ENCODE measurements at places on chromosomes 6 and 20.

DNA sequence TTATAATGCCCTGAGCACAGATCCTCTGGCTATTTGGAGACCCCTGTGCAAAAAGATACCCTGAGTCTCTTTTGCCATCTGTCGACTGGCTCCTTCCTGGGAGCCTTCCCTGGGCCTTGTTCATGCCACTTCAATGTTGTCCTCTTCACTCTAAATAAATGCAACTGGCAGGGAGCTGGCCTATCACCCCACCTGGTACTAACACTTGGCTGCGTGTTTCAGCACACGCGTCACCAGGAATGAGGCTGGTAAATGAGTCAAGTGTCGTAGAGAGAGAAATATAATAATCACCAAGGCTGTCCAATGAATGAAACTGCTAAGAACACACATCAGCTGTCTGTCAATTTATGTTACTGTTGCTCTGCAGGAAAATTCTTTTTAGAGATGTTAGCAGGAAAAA is 374.6 kb upstream of the JARID2 start:
- DNase-seq, result no peak

DNA sequence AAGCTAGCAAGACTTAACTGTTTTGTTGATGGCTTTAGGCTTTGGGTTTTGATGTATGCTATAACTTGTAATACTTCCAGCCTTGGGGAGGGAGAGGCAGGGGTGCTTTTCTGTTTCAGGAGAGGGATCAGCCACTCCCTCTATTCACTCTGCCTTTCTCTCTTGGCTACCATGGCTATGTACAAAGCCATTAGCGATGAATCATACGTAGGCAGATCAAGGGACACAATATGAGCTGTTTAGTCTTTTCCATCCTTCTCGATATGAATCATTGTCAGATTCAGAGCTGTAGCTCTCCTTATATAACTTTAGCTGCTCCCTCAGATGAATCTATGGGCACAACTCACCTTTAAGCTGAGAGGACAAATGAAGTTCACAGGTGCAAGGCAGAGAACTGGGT is 230.6 kb downstream of the TSHZ2 start:
- no peak for DNase-seq

- no peak for DNase-seq
Observed at GRCh38 chr6:102717737-102718456, 1324.4 kb downstream of the GRIK2 start.

- DNase-seq, result no peak
Observed at GRCh38 chr6:118317581-118318563, 230.2 kb upstream of the PLN start.

- DNase-seq, result no peak
Observed at GRCh38 chr6:128068119-128068479, 167.2 kb upstream of the THEMIS start.

DNA sequence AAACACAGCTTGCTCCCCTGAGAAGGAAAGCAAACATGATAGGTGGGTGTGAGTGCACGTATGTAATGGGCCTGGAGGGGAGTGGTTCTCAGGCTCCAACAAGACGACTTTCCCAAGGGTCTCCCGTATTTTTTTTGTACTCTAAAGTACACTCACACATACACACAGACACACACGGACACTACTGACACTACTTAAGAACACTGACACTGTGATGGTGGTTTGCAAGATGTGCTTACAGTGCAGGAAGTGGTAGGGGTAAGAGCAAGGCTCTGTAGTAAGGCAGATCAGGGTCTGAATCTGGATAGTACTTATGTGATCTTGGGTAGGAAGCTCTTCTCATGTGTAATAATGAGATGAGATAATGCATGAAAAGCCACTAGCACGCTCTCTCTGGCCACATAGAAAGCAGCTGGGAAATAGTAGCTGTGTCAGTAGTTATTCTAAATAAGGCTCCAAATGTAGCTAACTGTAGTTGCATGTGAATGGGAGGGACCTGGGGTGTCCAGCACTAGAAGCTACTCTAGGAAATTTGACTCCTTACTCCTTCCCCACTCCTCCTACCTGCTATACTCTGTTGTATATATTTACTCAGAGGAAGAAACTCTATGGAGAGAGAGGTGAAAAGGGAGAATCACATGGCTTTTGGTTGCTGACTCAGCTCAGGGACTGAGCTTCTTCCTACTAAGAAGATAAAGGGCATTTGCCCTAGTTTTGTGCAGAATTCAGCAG is 8.4 kb upstream of the ZBTB24 start:
- DNase-seq, result no peak

- no peak for DNase-seq
Observed at GRCh38 chr6:148157841-148158240, 184.8 kb upstream of the SASH1 start.

GRCh38 chr20:23414526-23415188 is 6.6 kb downstream of the NAPB start:
- no peak for DNase-seq

GRCh38 chr20:49231471-49231870 is 12.3 kb downstream of the DDX27 start:
- DNase-seq, result no peak

- DNase-seq, result no peak
Observed at GRCh38 chr6:19736066-19736465, 101.1 kb upstream of the ID4 start.

DNA sequence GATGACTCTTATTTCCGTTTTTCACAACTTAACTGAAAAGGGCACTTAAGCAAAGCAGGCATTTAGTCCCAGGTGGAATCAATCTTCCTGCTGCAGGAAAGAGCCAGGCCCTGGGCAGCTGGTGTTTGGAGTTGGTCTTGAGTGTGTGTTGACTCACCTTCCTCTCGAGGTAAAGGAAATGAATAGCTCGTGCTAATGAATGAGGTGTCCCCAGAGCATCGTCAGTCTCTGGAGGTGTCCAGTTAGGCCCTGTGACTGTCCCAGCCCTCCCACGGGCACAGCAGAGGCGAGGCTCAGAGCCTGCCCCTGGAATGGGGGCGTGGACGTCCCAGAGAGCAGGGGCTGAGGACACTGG is 277.7 kb downstream of the NRN1 start:
- no peak for DNase-seq

DNA sequence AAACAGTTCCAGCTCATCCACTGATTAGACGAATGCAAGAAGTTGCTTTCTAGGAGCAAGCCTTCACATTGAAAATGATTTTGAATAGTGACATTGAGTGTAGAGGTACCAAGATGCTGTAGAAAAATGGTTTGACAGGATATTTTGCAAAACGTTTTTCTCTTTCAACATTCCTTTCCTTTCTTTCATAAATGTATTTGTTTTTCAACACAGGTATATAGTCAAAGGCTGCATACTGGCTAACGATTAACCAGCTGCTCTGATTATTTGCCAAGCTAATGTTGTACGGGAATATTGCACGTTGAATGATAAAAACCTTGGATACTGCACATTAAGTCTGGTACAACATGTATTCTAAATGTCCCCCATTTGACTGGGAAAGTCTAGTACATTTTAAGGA is 78.8 kb upstream of the TENT5A start:
- DNase-seq, result no peak

GRCh38 chr6:86723729-86724128 is 213.6 kb upstream of the HTR1E start:
- no peak for DNase-seq

DNA sequence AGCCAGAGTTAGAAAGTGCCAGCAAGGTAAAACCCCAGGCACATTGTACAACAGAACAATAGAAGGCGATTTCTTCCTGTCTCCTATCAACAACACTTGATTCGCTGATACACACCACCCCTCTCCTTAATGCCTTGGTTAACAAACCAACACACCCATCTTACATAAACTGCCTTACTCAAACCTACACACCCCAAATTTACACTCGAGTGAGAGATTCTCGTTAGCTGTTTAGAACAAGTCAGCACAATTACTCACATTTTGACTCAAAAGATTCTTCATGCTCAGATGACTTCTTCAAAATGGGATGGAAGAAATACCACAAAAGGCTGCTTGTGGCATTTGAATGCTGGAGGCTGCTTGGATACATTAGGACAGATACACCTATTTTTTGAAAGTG is 80.0 kb upstream of the FOXQ1 start:
- DNase-seq, result no peak

DNA sequence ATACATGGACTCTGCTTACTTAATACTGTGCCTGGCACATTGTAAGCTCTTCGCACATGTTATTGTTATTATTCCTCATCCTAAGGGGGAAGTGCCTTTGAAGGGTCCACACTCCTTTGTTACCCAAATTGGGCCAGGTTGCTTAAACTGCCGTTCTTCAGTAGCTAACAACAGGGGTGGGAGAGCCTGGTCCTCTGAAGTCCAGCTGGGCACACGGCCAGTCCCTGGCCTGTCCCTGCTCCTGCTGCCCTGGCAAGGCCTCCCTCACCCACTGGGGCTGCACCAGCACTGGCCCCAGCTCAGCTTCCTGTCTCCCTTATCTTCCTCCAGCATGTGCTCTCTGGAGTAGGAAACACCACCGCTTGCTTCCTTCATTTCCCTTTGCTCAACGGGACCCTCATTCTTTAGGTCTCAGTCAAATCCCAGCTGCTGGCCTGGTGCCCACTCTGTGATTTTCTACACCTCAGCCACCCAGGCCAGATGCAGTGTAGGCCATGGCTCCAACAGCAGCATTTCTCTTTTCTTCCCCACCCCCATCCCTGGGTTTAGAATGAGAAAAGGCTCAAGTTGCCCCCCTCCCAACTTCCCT is 5.5 kb upstream of the PROCR start:
- DNase-seq, result no peak

- DNase-seq, result no peak
Observed at GRCh38 chr6:51349857-51350256, 531.2 kb downstream of the TFAP2B start.

GRCh38 chr6:52352239-52353018 is 9.5 kb upstream of the PAQR8 start:
- DNase-seq, result no peak

DNA sequence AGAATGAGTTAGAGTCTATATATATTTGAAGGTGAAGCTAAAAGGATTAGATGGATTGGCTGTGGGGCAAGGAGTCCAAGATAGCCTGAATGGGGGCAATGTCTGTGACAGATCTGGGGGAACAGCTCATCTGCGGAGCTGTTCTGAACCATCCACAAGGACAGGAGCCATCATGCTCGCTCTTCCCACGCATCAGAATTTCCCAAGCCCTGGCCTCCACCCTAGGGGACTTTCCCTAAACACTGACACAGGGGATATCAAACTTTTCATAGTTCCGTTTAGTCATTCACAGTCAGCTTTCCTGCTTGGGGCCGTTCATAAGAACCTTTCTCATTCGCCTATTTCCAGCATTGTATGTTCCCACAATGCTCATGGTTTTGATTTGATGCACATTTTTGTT is 37.6 kb upstream of the CCN6 start:
- no peak for DNase-seq

- no peak for DNase-seq
Observed at GRCh38 chr20:54140067-54140466, 33.7 kb downstream of the CYP24A1 start.

- DNase-seq, result no peak
Observed at GRCh38 chr20:40262219-40262618, 426.8 kb downstream of the MAFB start.

DNA sequence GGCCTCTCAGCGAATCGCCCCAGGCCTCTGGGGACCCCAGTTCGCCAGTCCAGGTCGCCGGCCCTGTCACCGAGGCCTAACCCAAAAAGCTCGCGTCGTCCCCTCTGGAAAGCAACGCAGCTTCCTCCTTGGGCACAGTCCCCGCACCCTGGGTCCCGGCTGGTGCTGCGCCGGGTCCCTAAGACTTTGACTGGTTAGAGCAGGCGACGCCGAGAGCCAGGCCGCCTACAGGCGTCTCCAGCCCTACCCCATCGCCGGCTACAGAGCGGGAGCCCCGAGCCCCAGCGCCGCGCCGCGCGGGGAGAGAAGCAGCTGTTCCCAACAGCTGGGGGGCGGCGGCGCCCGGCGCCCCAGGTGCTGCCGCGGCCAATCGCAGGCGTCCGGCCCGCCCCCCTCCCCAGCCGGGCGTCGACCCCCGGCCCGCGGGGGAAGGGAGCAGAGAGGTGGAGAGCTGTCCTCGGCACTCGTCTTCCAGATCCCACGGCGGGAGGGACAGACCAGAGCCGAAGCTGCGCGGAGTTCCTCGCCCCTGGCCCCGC is 540 bp upstream of the RBM24 start:
- DNase-seq, result no peak

DNA sequence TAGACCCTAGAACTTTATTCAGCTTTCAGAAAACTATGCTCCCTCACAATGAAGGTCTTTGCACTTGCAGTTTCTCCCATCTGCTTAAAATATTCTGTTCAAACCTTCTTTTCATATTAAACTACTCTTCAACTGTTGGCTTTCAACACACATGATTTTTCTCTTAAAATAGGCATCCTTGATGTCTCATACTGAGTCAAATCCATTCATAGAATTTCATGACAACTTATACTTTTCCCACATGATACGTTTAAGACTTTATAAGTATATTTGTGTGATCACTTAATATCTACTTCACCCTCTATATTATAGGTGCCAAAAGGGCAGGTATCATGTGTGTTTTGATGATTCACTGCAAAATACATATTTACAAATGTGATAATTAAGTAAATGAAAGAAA is 412.5 kb downstream of the MMUT start:
- DNase-seq, result no peak

Measured in NCI-H446 (cell line).